ENCODE measurements at places on chromosomes 16 and 17.

GRCh38 chr17:19705771-19706770, 10.3 kb downstream of the SLC47A2 start:
- no peak for DNase-seq

DNA sequence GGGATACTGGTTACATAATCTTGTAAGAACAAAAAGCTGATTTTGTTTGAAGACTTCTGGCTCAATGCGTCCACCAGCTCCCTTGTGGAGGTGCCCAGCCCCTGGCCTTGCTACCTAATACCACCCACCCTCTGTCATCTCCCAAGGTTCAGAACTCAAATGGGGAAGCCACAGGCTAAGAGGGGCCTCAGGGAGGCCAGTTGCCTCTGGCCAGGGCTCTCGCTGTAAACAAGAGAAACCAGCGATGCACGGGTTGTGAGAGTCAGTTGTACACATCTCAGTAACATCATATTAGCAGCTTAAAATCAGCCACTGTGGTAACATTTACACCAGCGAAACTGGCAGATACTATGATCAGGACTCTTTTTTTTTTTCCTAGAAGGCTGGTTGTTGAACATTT, 6.0 kb downstream of the TEKT5 start:
- no peak for DNase-seq

DNA sequence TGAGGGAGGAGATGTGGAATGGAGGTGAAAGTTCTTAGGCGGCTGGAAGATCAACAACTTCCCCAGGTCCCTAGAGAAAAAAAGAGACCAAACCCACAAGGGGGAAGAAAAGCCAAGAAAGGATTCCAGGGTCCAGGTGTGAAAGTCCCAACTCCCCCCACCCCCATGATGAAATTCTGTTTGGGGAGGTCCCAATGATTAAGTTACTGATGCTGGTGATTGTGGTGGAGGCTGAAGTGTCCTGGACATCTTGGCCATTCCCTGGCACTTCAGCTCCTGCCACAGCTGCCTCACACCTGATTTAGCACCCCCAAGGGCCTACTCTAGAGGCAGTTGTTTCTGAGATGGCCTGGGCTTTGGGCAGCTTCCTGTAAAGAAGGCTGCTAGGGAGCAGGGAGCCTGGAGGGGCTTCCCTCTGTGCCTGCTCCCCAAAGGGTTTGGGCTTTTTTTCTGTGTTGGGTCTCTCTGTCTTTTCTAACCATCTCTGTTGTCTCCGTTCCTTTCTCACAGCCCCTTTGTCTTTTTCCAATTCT, 13.1 kb downstream of the HOXB4 start:
- no peak for DNase-seq

GRCh38 chr16:79286646-79287423, 313.7 kb downstream of the MAF start:
- peak; percentile 26 for DNase-seq

GRCh38 chr17:19707728-19708221, 8.6 kb downstream of the SLC47A2 start:
- DNase-seq = no peak

- DNase-seq = no peak
Measured at GRCh38 chr16:81491541-81492188, 47.1 kb downstream of the CMIP start.

DNA sequence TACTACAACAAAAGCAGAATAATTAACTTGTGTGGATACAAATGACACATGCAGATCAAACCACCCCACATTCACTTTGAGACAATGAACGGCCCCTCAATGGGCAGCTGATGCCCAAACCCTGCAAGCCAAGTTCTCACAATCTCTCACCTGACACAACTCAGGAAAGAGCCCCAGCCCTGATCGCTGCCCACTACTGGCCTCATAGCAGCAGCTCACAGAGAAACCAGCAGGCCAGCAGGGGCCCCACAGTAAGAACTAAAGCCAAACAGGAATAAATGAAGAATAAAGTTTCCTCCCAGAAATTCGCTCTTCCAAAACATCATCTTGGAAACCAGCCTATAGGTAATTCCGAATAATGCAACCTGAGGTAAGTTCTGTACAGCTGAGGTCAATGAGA, 7.7 kb downstream of the AKTIP start:
- no peak for DNase-seq

DNA sequence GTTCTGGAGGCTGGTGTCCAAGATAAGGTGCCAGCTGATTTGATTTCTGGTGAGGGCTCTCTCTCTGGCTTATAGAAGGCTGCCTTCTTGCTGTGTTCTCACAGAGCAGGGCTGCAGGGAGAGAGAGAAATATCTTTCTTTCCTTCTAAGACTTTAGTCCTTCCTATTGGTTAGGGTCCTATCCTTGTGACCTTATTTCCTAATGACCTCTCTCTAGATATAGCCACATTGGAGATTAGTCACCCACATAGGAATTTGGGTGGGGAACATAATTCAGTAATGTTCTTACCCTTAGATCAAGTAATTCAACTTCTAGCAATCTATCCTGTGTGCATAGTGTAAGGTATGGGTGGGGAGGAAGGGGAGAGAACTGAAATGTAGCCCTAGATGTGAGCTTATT, 18.0 kb upstream of the ABCA5 start:
- no peak for DNase-seq

GRCh38 chr16:90070440-90070839, 6.7 kb downstream of the PRDM7 start:
- no peak for DNase-seq

DNA sequence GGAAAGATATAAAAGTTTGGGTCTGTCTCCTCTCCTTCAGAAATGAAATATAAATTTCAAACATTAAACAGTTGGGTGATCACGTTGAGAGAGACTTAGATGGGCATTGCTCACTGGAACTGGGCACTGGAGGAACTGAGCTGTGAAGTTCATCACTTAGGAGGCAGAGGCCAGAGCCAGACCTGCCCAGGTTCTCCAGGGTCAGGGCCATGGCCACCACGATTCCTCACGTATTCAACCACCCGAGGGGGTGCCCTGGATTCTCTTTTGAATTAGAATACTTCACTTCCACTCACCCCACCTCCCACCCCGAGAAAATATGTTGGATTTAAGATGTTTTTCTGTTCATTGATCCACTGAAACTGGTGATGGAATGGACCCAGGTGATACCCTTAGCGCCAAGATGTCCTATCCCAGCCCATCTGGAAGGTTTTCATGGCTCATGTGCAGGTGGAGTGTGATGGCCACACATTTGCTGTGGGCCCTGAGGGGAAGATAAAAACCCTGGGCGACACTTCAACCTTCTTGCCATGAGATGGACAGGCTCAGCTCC, 6.1 kb downstream of the PRR29 start:
- DNase-seq = no peak

- DNase-seq = peak; percentile 27
Measured at GRCh38 chr16:21301168-21301894, 23.2 kb upstream of the CRYM start.

- DNase-seq = no peak
Measured at GRCh38 chr17:58947824-58948223, 158.9 kb downstream of the TRIM37 start.

GRCh38 chr17:2094891-2095535, 40.1 kb downstream of the HIC1 start:
- no peak for DNase-seq

DNA sequence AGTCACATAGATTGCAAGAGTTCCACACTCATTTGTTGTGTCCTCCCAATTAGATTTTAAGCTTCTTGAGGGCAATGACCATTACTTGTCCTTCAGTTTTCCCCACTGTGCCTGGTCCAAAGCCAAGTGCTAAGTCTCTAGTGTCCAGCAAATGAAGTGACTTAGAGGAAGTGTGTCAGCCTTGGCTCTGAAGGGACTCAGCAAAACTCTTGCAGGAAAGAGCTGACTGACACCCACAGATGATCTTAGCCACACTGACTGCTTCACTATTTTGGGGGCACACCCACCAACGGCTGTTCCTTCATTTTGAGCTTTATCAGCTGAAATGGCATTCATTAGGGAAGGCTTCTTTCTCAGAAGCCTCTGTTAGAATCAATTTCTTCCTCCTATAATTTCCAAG, 358.1 kb downstream of the UTP18 start:
- DNase-seq = no peak

DNA sequence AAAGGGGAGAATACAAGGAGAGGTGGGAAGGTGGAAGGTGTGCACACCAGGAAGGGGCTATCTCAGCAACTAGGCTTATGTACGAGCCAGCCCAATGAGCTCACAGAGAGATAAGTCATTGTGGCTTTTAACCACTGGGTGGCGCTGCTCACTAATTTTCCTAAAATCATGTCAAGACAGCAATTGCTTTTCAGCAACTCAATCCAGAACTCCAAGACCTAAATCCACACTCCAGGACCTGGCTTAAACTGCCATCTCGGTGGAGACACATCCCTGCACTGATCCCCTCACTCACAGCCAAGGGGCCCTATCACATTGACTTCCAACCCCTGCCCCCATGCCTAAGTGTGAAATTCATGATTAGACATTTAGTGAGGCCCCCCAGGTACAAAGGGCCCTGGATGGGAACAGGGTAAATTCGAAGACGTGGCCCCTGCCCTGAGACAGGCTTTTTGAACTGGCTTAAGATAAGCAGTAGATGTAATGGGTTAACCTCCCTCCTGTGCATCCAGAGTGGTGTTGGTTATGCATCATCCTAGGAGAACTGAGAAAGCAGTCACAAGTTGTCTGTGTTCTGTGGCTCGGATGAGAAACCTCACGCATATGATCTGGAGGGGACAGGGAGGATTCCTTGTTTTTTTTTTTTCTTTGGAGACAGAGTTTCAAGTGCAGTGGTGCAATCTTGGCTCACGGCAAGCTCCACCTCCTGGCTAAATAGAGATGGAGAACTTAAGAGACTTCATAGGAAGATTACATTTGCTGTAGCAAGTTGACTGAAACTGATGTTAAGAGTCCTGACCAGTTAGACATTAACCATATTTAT, 11.5 kb downstream of the CCL16 start:
- peak; percentile 55 for DNase-seq

DNA sequence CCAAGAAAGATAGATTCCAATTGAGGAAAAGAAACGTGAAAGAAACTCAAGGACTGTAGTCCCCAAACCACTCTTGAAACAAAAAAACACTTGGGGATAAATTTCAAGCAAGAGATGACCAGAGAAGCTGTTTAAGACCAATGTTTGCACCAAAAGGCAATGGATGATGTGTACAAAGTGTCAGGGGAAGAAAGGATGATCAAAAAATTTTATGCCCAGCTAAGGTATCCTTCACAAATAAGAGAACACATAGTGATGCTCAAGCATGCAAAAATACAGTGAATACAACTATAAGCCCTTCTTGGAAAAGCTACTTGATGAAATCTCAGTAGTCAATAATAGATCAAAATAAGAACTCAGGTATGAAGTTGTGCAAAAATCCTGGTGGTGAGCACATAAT, 281.1 kb downstream of the CEP112 start:
- no peak for DNase-seq

DNA sequence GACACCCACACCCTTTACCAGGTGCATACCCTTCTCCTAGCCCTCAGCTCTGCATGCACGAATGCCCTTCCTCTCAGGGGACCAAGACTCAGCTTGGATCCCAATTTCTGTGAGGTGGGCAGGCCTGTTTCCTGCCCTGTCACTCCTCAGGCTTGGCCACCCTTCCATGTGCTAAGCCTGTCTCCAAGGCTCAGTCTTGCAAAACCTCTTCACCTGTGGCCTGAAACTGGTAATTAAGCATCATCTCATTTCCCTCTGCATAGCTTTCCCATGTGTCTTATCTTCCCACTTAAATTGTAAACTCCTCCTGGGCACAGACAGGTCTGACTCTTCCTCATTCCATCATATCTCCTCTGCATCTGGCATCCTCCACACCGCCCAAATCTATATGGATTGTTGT, 31.0 kb upstream of the SMPD3 start:
- DNase-seq = no peak

DNA sequence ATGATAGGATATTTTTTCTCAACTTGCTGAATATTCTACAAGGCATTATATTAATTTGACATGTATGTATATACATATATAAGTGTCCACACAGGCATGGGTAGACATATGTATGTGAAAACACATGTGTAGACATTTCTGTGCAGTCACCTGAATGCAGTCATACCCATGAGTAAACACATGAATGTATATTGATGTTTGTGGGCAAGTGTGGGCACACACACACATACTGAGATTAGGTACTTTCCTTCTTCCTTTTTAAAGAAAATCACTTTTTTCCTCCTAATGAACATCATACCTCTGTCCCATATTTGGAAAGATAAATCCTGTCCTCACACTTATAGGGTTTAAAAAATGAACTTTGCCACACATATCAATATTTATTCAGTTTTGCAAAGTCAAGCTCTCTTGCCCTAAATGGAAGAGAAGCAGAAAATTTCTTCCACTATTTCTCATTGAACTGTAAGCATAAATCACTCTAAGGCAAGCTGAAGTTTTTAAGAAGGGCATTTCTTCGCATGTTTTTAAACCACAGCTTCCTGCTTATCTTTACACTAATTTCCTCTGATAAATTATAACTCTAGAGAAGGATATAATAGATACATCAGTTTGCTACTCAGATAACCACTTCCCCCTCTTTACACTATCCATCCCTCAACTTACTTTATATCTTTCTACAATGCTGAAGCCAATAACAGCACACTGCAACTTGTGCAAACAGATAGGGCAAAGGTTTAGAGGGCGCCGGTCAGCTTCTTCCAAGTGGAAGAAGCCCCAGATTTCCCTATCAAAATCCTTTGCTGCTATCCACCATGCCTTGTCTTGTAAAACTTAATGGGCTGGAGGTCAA, 49.6 kb upstream of the LRRC37A3 start:
- no peak for DNase-seq

- DNase-seq = no peak
Measured at GRCh38 chr16:83947642-83948234, 5.3 kb upstream of the OSGIN1 start.

DNA sequence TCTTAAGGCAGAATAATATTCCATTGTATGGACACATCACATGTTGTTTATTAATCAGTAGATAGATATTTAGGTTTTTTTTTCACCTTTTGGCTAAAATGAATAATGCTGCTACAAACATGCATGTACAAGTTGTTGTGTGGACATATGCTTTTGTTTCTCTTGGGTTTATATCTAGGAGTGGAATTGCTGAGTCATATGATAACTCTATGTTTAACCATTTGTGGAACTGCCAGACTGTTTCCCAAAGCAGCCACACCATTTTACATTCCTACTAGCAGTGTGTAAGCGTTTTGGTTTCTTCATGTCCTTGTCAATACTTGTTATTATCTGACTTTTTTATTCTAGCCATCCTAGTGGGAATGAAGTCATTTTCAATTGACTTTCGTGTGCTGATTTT, 21.3 kb downstream of the CYLD start:
- no peak for DNase-seq

DNA sequence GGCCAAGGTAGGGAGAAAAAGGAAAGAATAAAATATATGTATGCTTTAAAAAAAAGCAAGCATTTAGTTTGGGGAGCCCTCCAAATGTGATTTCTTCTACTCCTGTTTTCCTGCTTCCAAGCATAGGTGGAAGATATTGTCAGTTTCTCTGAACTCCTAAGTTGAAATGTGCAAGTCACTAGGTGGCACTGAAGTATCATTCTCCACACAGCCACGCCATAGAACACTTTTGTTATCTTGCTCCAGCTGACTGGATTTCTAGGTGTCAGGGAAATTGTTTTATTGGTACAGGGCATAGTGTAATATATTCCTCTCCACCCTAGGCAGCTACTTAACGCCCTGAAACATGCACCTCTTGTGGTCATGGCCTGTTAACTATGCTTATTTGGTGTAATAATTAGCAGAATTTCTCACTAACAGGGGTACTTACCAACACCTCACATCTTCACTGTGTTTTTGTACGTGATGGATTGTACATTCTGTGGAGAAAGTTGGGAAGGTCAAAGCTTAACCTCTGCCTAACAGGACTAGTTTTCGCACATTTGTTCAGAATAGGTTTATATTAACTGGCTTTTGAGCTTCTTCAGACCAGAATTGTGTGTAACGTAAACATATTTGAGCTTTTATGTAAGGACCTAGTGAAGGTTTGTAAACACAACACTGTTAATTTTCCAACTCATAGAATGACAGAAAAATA, 69.3 kb downstream of the FTO start:
- DNase-seq = no peak
